G401 (cell line): ENCODE measurements at places on chromosomes 3 and 15. TPM values are rescaled to one million over a fixed set of nuclear protein-coding genes. Genes with fewer than 3 reads are reported as not detected.

DNA sequence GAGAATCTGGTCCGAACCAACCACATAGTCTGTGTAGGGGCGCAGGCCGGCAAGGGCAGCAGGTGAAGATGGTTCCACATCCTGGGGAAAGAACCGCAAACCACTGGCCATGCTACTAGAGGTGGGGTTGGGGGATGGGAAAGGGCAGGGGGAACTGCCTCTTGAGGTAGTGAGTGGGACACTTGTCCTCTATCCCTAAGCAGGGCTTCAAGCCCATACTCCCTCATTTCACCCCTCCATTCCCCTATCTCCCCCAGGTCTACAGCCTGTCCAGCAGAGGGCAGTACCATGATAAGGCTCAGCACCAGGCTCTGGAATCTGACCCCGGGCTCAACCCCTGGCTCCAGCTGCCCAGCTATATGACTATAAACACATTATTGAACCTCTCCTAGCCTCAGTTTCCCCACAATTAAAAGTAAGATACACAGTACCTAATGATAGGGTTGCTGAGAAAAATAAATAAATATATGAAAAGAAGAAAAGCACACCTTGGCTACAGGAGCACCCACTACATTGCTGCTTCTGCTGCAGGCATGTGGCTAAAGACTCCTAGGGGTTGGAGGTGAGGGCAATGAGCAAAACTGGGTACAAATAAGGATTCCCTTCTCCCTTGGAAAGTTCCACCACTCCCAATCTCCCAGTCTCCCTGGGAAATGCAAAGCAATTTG is 6.3 kb downstream of the GORASP1 start:
- DNase-seq = peak; percentile 28

GRCh38 chr3:121834157-121834670 is 646 bp downstream of the IQCB1 start:
- DNase-seq = no peak

The SLC28A2 gene
- total RNA-seq = not detected in 2 replicates

The CILP gene
- total RNA-seq = not detected in 2 replicates

- no peak for DNase-seq
Measured at GRCh38 chr3:72694398-72694797, 153.8 kb downstream of the SHQ1 start.

DNA sequence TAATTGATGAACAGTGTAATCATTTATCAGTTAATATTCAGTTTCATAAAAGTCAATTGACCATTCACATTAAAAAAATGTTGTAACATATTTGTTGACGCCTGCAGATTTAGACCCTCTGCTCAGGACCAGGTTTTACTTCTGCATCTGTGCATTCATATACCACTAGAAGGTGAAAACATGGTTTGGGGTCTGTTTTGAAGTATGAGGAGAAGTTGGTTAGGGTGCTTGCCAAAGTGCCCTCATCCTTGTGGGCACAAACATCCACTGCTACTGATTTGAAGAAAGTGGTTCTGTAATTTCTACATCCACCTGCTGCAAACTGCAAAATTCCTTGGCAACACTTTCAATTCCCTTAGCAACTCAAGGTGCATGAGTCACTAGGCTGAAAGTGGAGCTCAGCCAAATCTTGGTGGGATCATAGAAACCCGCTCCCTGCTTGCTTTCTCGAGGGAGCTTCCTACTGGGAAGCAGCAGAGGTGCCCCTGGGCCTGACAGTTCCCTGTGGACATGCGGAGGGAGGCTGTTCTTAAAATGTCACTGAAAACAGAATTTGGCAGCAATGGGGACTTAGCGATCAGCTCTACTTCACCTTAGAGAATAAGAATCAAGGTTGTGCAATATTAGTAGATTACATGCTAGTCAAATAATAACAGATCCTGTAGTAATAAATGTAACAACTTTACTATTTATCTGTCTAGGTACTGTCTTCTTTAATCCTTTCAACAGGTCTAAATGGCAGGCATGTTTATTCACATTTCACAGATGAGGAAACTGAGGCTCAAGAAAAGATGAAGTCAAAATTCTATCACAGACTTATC is 301.0 kb upstream of the TBL1XR1 start:
- no peak for DNase-seq

The COL6A6 gene
- total RNA-seq = not detected in 2 replicates
